ENCODE measurements at places on chromosomes 2 and 18.
A peak's percentile ranks its signal among the peaks of the same experiment; 100 is the strongest.

DNA sequence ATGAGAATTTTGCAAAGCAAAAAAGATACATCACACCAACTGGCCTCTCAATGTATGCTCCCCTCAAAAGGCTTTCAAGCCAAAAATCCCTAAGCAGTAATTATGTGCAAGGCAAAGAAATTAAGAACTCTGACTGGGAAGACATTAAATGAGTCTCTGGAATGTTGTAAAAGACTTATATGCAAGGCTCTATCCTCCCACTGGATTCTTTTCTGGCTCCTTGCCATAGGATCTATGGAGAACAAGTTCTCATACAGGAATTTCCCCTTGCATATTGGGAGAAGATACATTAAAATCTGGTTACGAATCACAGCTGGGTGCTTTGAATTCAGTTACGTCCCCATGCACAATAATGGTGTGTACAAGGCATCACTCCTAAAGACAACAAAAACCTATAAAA lies 73.4 kb upstream of the ATL2 start:
- DNase-seq: no peak

- DNase-seq: no peak
These were observed 2.3 kb upstream of the NPPC start for GRCh38 chr2:231928481-231928880.

DNA sequence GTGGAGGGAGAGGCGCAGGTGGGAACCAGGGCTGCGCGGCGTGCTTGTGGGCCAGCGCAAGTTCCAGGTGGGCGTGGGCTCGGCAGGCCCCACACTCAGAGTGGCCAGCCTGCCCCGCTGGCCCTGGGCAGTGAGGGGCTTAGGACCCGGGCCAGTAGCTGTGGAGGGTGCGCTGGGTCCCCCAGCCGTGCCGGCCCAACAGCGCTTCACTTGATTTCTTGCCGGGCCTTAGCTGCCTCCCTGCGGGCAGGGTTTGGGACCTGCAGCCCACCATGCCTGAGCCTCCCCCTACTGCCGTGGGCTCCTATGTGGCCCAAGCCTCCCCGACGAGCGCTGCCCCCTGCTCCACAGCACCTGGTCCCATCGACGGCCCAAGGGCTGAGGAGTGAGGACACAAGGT lies 1636.9 kb upstream of the SLC39A10 start:
- DNase-seq: no peak

GRCh38 chr18:22539051-22539765 lies 121.5 kb upstream of the CTAGE1 start:
- no peak for DNase-seq

GRCh38 chr2:6909431-6910385 lies 7.5 kb upstream of the RNF144A start:
- no peak for DNase-seq

DNA sequence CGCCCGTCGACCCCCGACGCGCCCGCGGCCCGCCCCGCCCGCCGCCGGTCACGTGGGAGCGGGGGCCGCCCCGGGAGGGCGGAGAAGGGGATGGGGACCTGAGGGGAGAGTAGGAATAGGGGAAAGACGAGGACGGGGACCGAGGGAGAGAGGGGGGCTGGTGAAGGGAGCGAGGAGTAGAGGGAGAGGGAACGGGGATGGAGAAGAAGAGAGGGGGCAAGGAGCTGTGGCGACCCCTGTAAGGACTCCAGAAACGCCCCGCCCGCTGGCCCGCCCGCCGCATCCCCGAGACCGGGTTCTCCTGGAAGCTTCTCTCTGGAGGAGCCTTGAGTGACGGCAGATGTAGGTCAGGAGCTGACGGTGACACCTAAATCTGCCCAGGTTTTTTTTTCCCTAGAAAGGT lies 615 bp downstream of the ADNP2 start:
- DNase-seq: no peak

DNA sequence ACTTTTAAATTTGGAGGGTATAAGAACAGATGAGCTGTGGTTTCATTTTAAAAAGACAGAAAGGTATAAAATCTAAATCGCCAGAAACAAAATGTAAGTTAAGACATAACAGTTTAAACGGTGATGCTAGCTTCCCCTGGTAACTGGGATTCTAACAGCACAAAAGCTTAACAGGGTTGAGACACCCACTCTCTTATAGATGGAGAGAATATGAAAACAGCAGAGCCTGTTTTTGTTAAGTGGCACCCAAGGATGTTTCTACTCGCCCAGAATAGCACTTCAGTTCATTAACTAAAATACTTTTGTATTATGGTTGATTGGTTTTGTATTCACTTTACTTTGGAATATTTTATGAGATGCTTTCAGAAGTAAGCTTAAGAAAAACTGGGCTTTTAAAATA lies 151.9 kb upstream of the RND3 start:
- DNase-seq: no peak

DNA sequence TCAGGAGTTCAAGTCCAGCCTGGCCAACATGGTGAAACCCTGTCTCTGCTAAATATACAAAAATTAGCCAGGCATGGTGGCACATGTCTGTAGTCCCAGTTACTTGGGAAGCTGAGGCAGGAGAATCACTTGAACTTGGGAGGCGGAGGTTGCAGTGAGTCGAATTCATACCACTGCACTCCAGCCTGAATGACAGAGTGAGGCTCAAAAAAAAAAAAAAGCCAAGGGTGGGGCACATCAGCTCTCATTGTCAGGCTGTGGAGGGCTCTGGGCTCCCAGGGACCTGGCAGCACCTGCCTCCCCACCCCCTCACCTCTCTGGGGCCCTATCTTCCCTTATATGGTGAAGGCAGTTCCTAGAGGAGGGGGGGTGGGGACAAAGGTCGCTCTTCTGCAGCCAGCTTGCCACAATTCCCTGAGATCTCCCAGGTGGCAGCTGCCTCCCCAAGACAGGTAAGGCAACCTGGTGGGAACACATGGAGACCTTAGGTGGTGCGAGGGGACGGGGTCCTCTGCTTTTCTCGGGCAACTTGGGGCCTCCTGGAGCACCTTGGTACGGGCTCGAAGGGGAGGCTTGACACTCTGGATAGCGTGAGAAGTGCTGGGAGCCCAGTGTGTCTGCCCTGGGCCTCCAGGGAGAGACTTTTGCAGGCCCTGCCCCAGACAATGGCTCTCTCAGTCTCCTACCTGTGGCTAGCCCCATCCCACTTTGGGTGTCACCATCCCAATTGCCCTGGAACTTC lies at the start of gene VIL1:
VIL1 (plus strand) TSS at position 407 of the 742 bp plus-strand sequence. CDS start 4,656 bp downstream, outside the sequence.
- no peak for DNase-seq

DNA sequence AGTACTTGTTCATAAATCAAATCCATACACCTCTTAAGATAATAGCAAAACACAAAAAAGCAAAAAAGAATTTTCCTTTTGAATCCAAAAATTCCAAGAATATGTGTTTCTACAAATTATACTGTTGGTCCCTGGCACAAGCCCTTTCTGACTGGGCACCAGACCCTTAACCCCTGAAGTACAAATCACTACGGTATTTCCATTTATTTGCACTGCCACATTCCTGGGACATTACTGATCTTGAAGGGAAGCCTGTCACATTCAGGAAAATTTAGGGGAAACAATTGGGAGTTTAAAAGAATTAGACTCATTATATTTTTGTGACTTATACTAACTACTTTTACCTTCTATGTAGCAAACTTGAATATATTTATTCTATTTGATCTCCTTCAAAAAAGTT lies 98.8 kb downstream of the ZNF521 start:
- no peak for DNase-seq

DNA sequence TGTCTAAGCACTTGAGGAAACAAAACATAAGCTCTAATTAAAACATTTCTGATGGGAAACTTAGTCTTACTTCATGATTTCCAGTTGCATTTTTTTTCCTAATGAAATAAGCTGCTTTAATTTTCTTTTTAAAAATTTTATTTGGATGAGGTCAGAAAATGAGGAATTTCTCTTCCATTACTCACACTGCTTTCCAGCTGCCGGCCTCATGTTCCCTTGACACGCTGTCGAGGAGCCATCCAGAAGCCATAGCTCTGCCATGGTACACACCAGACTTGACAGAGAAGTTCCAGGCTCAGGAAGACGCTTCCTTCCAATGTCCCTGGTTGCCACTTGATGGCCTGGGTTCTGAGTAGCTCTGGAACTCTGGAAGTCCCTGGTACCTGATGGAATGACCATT lies 12.1 kb upstream of the MAPRE2 start:
- peak; percentile 74 for DNase-seq

- no peak for DNase-seq
These were observed at the start of gene CDH20 for GRCh38 chr18:61333271-61333745. TSS of gene CDH20 (plus strand) at chr18:61333430.

DNA sequence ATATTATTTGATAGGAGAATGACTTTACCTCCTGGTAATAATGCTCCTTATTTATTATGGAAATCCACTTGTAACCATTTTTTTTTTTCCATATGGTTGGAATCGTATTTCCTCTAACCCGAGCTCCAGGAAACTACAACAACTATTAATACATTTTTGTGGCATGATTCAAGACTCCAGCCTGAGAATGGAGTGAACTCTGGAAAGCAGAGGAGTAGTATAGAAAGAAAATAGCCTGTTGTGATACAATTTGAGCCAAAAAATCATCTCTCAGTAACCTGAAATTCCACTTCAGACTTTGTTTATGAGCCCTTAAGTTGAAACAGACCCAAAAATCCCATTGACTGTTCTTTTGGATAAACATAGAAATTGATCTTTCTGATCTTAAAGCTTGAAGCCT lies 921.1 kb downstream of the SOCS6 start:
- no peak for DNase-seq

GRCh38 chr2:160790738-160791137 lies 297.1 kb upstream of the RBMS1 start:
- no peak for DNase-seq

GRCh38 chr2:181430406-181431118 lies 26.6 kb upstream of the ITGA4 start:
- no peak for DNase-seq

GRCh38 chr18:24514439-24514838 lies 54.0 kb downstream of the HRH4 start:
- no peak for DNase-seq

- no peak for DNase-seq
These were observed 22.3 kb downstream of the CLASP1 start for GRCh38 chr2:121626777-121627524.

- DNase-seq: no peak
These were observed 27.4 kb upstream of the SLC20A1 start for GRCh38 chr2:112618383-112618782.
